Small intestine (tissue), 16 donors: ENCODE measurements at places on chromosomes 5 and 9. TPM values are rescaled to one million over a fixed set of nuclear protein-coding genes. Genes with fewer than 3 reads are reported as not detected.

Gene PRUNE2
- polyA plus RNA-seq, result 1.6 TPM

Gene GGTA1
- 7.0 TPM for polyA plus RNA-seq

Gene SMIM33
- 0.01 TPM for polyA plus RNA-seq

Gene EGFL7
- 15.4 TPM for polyA plus RNA-seq

Gene AGTPBP1
- 10.4 TPM for polyA plus RNA-seq

Gene CHD1
- 20.3 TPM for polyA plus RNA-seq

Gene HMMR
- polyA plus RNA-seq, result 22.5 TPM

Gene GRIA1
- polyA plus RNA-seq, result not detected

Gene C5orf46
- polyA plus RNA-seq, result not detected

Gene KCTD16
- under 0.01 TPM for polyA plus RNA-seq

Gene PDZD2
- 3.9 TPM for polyA plus RNA-seq

Gene NME5
- not detected for polyA plus RNA-seq

Gene C9orf43
- polyA plus RNA-seq, result not detected

Gene SPATA31D4
- not detected for polyA plus RNA-seq

Gene ANKRD55
- polyA plus RNA-seq, result 0.13 TPM

Gene SCGB3A2
- polyA plus RNA-seq, result not detected

Gene BRINP1
- polyA plus RNA-seq, result not detected

Gene RASGEF1C
- polyA plus RNA-seq, result 0.37 TPM

Gene FBP2
- 1.1 TPM for polyA plus RNA-seq

Gene GAS1
- 2.3 TPM for polyA plus RNA-seq

Gene LAMC3
- polyA plus RNA-seq, result 0.25 TPM

Gene SPINK1
- polyA plus RNA-seq, result 1,188 TPM

Gene C8G
- 41.1 TPM for polyA plus RNA-seq

Gene FAM78A
- 2.1 TPM for polyA plus RNA-seq

Gene RANBP6
- 3.4 TPM for polyA plus RNA-seq

Gene PPP3R2
- not detected for polyA plus RNA-seq
